Activated CD4-positive, alpha-beta T cell treated with anti-CD3 and anti-CD28 coated beads, Interleukin-10, Interleukin-2, amounts not matched to agents 100 ng/mL and 50 ng/mL, durations not matched to agents 16 hours and 8 hours (primary cell): ENCODE measurements at places on chromosomes 16 and 17.
A peak's percentile ranks its signal among the peaks of the same experiment; 100 is the strongest.

DNA sequence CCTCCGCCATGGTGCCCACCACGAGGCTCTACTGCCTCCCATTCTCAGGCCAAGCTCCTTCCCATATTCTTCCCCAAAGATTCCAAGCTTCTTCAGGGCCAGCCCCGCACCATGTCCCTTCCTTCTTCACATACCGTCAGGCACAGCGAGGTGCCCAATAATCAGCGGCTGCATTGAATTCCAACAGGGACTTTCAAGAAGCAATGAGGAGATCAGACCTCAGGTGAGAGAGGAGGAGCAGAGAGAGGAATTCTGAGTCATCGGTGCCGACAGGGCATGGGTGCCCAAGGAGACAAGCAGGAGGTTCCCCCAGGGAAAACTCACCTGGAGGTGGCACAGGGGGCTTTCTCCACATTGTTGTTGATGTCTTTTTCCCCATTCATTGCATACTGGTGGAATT lies 2.0 kb downstream of the NOS2 start:
- DNase-seq: no peak

GRCh38 chr17:37768438-37768837 lies 23.6 kb upstream of the HNF1B start:
- DNase-seq: no peak

DNA sequence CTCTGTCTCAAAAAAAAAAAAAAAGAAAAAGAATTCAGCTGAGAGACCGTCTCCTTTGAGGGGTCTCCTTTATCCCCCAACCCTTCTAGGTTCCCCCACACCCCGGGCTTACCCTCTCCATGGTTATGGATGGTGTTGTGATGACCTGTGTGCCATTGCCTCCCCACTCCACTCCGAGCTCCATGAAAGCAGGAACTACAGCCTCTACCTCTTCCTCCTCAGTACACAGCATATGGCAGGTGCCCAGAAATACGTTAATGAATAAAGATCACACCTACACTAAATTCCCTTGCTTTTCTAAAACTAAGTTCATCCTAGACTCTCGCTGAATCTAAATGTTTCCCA lies 17.2 kb downstream of the COPRS start:
- no peak for DNase-seq

DNA sequence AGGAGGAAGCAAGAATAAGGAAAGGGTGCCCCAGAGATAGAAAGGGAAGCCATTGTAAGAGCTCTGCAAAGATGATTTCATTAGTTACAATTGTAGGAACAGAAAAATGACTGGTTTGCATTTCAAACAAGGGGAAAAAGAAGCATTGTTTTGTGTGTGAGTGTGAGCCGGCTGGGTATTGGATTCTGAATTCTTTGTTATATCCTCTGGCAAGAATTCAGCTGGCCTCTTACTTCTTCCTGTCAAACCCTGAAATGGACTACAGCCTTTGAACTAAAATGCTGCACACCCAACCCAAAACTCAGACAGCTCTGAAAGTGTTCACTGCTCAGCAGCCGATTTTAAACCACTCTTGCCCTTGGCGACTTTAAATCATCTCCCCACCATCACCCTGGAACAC lies 461.3 kb downstream of the PMP22 start:
- no peak for DNase-seq

GRCh38 chr17:28189667-28190066 lies 129.3 kb upstream of the TMEM97 start:
- no peak for DNase-seq

- no peak for DNase-seq
Observed at GRCh38 chr16:73143576-73144422, 95.9 kb upstream of the ZFHX3 start.

DNA sequence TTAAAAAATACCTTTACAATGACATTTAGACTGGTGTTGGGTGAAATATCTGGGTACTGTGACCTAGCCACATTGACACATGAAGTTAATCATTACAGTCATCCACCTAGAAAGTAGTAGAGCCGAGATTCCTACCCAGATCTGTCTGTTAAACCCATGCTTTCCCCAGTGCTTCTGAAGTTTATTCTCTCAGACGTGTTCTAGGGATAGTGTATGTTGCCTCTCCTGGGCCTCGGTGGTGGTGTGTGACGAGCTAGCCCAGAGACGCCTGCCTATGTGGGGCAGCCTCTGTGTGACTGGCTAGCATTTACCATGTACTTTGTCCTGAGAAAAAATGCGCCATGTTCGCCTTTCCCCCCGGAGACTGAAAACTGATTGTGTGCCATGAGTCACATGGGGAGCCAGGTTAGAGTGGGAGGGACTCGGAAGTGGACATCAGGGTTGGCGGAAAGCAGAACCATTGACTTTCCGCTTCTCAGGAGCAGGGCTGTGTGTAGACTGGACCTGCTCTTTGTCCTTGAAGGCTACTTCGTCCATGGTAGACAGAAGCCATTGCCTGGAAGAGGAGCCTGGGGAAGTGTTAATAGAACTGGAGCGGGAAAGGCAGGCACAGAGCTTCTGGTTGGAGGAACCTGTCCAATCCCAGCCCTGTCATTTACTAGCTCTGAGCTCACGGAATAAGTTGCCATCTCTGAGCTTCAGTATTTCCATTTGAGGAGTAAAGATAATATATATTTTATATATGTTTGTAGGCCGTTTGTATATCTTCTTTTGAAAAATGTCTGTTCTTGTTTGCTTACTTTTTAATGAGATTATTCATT lies 235.5 kb downstream of the SNX29 start:
- DNase-seq: no peak

GRCh38 chr17:10547351-10547750 lies 2.1 kb downstream of the MYH2 start:
- no peak for DNase-seq

GRCh38 chr17:39872751-39873150 lies 4.7 kb downstream of the ZPBP2 start:
- DNase-seq: no peak

GRCh38 chr17:63573634-63574033 lies 23.4 kb downstream of the DCAF7 start:
- DNase-seq: no peak

DNA sequence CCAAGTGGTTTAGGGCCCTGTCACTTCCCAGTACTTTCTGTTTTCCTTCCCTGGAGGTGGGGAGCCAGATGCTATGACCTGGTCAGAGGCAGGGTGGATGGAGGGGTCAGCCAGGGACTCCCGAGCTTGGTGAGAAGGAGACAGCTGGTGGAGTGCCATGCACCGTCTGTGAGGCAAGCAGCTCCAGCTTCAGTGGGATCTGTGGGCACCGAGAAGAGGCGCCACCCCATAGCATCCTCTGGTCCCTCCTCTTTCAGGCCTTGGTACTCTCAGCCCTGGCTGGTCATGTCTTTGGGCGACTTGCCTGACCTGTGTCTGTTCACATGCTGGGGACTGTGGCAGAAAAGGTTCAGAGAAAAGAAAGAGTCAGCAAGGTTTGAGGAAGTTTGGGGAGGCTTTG lies 299.3 kb upstream of the N4BP1 start:
- DNase-seq: no peak

- no peak for DNase-seq
Observed at GRCh38 chr17:57860414-57860999, 10.7 kb upstream of the MRPS23 start.

DNA sequence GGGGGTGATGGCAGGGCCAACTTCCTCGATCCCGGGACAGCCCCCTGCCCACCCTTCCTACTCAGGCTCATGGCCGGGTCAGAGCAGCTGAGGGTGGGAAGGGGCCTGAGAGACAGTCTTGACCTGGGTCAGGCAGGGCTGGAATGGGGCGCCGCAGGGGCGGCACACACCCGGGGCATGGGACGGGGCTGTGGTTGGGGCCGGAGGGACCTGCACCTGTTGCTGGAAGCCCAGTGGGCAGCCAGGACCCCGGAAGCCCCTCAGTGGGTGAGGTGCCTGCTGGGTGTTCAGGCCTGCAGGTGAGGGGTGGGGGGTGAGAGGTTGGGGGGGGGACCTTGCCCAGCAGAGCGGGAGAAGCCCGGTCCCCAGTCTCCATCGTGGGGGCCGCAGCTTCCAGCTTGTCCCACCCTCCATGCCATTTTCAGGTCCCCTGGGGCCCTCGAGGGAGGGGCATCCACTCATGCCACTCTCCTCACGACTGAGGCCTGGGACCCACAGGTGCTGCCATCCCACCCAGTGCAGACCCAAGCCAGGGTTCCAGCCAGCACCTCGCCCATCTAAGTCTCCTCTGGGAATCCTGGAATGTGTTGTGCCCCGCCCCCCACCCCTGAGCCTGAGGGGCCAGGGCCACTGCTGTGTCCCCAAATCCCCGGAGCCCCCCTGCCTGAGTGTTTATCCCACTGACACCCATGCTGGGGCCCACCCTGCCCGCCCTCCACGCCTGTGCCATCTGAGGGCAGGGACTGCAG lies 43.4 kb upstream of the ACSF3 start:
- DNase-seq: no peak

GRCh38 chr17:65545705-65546523 lies 15.5 kb downstream of the AXIN2 start:
- no peak for DNase-seq

DNA sequence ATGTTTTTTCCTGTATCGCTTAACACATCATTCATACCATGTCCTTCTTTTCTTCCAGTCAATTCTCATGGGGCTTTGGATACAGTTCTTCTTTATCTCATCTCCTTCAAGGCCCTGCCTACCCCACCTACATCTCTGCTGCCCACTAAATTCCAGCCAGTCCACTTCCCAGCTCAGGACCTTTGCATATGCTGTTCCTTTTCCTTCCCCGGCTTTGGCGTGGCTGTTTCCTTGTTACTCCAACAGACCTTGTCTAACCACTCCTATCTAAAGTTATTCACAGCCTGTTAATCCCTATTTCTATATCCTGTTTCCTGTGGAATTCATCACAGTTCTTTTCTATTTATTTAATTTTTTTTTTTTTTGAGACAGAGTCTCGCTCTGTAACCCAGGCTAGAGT lies 6.6 kb upstream of the STAT3 start:
- no peak for DNase-seq

- DNase-seq: no peak
Observed at GRCh38 chr17:8476741-8477140, 41.1 kb downstream of the NDEL1 start.

- no peak for DNase-seq
Observed at GRCh38 chr17:57357392-57357784, 101.1 kb downstream of the MSI2 start.

- DNase-seq: peak; percentile 98
Observed at GRCh38 chr17:15999141-15999973, at the start of the genes TTC19 and ZSWIM7. TSS of gene TTC19 (plus strand) at chr17:15999824. CDS start at chr17:15999849, 25 bp downstream. TSS of gene ZSWIM7 (minus strand) at chr17:15999704. CDS start at chr17:15999594, 110 bp downstream.

DNA sequence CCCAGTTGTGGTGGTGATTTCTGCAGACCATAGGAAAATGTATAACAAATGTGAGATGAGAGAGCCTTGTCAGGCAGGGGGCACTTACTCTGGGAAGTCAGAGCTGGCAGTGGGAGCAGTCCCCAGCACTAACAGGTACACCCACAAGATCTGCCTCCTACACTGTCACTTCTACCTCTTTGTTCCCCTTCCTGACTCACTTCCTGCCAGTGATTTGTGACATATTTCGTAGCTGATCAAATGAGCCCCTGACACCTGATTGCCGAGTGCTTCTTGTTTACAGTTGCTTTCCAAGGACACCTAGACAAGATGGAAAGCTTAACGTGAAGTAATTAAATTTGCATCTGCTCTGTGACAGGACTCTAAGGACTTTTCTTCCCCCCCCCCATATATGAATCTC lies 40.5 kb downstream of the FTO start:
- DNase-seq: peak; percentile 72

DNA sequence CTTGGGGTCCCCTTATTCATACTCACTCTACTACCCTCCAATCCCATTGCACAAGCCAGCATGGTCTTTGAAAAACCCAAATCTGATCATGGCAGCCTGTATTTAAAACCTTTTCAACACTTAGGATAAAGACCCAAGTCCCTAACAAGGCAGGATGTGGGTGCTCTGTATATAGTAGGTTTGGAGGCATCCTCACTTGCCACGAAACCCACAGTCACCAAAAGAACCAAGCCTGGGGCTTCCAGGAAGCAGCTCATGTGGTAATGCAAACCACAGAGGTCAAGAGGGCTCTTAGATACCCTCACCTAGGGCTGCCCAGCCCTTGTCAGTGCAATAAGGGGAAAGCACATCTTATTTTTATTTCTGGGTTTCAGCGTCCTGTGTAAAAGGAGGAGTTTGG lies 218.6 kb upstream of the ASIC2 start:
- peak; percentile 21 for DNase-seq

GRCh38 chr17:41906465-41907184 lies 12.1 kb downstream of the ACLY start:
- DNase-seq: no peak

GRCh38 chr16:47323241-47323640 lies 137.6 kb downstream of the ITFG1 start:
- no peak for DNase-seq

DNA sequence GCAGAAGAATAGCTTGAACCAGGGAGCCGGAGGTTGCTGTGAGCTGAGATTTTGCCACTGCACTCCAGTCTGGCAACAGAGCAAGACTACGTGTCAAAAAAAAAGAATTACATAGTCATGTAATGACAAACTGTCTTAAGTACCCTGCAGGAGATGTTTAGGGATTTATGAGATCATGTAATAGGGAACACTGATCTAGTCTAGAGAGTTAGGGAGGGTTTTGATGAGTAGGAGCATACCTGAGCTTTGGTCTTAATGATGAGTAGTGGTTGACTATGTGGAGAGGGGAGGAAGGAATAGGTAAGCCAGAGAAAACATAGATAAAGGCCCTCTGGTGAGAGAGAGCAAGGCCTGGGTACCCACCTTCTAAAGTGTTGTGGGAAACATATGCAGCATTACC lies 30.1 kb upstream of the NF1 start:
- no peak for DNase-seq

- no peak for DNase-seq
Observed at GRCh38 chr17:17231621-17232302, 5.2 kb downstream of the FLCN start.

- no peak for DNase-seq
Observed at GRCh38 chr16:81212830-81213465, 25.5 kb upstream of the BCO1 start.

DNA sequence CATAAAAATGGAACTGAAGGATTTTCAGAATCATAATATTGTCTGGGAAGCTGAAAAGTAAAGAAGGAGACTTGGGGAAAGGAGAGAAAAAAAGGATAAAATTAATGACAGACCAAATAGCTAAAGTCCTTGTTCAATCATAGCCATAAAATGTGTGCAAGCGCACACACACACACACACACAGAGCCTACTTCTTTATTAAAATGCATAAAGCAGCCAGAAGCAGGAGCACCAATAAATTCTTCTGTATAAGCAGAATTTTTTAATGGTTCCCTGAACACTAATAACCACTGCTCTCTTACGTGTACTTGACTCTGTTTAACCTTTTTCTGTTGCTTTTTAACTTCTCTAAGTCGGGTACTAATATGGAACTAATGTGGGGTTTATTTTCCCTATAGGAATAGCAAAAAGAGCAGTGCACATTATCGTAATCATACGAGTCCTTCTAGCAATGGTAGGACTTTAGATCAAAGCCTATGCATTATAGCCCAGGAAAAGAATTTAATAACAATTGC lies 131.0 kb upstream of the PSMD7 start:
- DNase-seq: no peak

- DNase-seq: no peak
Observed at GRCh38 chr16:69397821-69398521, 12.2 kb upstream of the TERF2 start.
